Mammary epithelial cell (primary cell): ENCODE measurements at places on chromosomes 6 and 20.
A peak's percentile ranks its signal among the peaks of the same experiment; 100 is the strongest.

- DNase-seq, result peak; percentile 17
Measured at GRCh38 chr6:41228616-41229015, 467 bp downstream of the TREML4 start.

DNA sequence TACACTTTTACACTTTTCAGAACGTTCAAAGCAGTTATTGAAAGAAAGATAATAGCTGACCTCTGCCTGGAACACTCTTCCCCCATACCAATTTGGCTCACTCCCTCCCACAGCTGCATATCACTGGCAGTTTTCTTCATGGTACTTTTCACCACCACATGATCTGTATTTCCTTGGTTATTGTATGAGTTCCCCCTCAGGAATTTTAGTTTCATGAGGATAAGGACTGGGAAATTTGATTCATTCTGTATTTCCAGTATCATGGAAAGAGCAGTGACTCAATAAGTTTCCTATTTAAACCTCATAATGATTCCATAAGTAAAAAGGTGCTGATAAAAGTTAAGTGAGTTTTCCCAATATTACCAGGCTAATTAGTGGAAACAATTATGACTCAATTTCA, 16.0 kb downstream of the HTR1B start:
- DNase-seq, result no peak

DNA sequence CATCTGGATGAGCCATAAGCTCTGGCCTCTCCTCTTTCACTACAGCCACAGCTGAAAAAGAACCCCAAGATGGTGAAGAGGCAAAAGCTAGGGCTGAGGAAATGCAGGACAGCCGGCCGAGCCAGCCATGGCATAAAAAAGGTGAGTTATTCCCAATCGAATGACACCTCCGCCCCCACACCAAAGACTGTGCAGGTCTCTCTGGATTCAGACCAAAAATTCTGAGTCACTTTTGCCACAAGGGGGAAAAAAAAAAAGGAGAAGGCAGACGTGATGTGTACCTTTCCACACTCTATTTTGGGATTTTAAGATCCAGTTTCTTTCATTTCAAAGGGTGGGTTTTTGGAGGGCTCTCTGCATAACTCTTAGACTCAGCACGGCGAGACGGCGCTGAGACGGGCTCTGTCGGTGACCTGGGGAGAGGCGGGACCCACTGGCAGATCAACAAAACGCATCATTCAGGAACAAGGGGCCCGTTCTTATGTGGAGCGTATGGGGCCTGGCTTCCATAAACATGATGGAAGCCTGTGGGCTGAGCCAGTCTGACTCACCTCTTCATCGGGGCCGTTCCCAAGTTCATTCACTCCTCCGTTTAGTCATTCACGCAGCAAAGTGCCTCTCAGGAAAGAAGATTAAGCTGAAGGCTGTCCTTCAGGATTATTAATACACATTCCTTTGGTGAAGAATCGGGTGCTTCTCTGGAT, 54.8 kb downstream of the NFATC2 start:
- peak; percentile 94 for DNase-seq

GRCh38 chr6:162873537-162873936, 145.8 kb downstream of the PACRG start:
- DNase-seq, result no peak

DNA sequence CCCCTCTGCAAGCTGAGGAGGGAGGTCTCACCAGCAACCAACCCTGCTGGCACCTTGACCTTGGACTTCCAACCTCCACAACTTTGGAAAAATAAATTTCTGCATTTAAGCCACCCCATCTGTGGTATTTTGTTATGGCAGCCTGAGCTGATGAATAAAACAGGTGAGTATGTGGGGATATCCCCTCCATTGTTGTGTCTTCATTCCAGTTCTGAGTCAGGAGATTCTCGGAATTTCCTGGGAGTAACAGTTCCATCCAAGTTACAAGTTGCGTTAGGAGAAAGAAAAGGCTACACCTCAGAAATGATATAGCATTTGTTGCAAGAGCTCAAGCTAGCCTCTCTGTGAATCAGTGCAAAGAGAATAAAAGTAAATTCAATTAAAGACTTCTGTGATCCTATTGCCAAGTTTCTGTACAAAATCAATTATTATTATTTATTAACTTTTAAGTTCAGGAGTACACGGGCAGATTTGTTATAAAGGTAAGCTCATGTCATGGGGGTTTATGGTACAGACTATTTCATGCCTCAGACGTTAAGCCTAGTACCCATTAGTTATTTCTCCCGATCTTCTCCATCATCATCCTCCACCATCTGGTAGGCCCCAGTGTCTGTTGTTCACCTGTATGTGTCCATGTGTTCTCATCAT, 153.0 kb downstream of the NKAIN2 start:
- DNase-seq, result peak; percentile 40

DNA sequence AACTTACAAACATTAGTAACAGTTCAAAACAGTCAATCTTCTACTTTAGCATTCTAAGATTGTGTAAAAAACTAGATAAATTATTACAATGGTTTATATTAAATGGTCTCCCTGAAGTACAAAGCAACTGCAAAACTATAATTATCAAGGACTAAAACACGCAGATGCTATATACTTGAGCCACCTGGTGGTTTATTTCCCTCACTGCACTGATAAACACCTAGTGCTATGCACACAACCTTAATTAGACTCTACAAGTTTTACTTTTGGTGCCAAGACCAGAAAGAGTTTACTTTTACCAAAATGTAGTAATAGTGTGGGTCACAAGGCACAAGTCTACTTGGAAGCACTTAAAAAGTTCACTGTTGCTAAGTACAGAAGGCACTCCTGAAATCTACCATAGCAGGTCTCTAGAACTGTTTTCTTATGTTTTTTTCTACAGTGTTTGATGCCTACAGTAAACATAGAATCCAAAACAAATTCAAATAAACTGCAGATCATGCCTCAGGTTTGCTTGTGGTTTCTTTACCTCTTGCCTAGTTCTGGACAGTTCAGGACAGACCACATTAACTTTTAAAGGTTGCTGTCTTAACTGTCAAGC, 49.2 kb downstream of the GMDS start:
- DNase-seq, result peak; percentile 40

DNA sequence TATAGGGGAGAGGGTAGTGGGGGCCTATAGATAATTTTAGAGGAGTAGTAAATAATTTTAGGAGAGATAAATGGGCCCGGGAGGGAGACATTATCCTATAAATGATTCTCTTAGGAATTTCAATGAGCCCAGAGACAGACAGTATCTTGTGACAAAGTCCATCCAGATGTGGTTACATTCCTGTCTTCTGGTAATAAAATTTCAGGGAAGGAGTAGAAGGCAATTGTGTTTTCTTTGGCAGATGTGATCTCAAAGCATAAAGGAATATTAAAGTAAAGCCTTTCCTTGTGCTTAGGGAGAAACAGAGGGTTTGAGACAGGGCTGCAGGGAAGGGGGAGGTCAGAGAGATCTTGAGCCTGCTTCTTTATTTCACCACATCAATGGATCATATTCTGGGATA, 979.8 kb upstream of the GJE1 start:
- no peak for DNase-seq

- no peak for DNase-seq
Measured at GRCh38 chr20:4235512-4236043, 220.2 kb upstream of the RNF24 start.

DNA sequence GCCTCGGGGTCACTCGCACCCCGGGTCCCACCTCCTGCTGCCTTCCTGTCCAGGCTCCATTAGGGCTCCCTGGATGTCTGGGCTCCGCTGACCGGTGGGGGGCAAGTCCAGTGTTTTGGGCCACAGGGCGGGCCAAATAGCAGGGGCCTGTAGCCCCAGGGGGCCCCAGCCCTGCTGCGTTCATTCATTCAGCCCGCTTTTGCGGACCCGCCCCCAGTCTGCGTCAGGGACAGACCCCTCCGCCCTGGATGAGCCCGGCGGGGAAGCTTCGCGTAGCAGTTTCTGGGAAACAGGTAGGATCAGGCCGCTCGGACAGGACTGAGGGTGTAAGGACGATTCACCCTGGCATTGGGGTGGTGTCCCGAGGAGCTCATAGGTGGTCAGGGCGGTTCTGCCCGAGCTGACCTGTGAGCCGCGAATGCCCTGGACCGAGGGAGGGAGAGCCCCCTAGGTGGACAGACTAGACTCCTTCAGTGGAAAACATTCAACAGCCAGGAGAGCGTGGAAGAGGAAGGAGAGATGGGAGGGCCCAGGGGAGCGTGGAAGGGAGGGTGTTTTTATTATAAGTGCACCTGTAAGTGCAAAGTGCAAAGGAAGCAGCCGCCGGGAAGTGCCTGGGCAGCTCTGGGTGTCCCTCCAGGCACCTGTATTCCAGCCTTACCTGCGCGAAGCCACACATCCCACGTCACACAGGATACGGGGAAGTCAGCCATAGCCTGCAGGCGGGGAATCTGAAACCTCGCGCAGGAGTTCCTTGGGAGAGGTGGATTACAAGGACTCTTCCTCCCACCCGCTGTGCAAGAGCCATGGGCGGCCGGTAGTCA, 662 bp downstream of the ENTPD6 start:
- peak; percentile 66 for DNase-seq

DNA sequence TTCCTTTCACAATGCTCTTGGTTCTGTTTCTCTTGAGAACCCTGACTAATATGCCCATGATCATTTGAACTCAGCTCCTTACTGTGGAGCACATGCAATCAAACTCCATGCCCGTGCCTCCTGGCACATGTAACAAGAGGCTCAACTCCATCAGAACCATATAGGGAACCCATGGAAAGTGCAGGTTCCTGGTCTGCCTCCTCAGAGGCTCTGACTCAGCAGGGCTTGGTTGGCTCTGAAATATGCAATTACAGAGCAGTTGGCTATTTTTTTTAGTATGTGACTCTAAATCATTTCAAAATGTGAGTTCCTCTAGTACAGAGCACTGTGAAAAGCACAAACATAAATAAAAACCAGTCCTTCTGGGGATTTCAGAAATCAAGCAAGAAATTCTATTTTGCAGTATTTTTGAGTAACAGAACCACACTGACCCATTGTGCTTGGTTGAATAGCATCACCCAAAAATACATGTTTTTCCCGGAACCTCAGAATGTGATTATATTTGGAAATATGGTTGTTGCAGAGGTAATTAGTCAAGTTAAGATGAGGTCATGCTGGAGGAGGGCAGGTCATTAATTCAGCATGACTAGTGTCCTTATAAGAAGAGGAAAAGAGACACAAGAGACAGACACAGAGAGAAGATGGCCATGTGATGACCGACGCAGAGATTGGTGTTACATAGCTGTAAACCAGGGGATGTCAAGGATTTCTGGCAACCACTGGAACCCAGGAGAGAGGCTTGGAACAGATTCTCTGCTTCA, 13.2 kb upstream of the MAP3K4 start:
- peak; percentile 34 for DNase-seq

GRCh38 chr6:25042536-25042935, 106.8 kb upstream of the RIPOR2 start:
- no peak for DNase-seq
